ENCODE measurements at places on chromosomes 4 and X.

DNA sequence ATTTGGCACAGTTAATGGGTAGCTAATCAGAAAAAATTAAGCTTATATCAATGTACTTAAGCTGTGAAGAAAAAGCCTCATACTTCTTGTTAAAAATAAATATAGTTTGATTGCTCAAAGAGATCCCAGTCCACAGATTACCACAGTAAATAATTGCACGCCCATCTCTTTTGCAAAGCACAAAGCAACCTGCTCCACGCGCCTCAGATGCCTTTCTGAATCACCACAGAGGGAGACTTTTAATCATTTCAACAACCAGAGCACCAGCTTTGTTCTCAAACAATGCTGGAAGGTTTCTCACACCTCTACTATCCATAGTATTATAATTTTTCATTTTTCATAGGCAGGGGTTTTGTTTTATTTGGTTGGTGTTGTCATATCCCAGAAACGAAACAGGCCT, 338.6 kb upstream of the MAGEB2 start:
- no peak overlapping the region for H3K4me3 ChIP-seq
- no peaks in the 10 kb centered on the region for H3K27me3 ChIP-seq
- H3K27ac ChIP-seq, result no peak overlapping the region
- no peak for DNase-seq
- no peaks in the 10 kb centered on the region for H3K36me3 ChIP-seq

- H3K4me1 ChIP-seq, result peaks cover 2% of the 10 kb centered on the region
- no peak for DNase-seq
- H3K36me3 ChIP-seq, result no peaks in the 10 kb centered on the region
These were observed 17.9 kb upstream of the PDE5A start for GRCh38 chr4:119646347-119647071.

DNA sequence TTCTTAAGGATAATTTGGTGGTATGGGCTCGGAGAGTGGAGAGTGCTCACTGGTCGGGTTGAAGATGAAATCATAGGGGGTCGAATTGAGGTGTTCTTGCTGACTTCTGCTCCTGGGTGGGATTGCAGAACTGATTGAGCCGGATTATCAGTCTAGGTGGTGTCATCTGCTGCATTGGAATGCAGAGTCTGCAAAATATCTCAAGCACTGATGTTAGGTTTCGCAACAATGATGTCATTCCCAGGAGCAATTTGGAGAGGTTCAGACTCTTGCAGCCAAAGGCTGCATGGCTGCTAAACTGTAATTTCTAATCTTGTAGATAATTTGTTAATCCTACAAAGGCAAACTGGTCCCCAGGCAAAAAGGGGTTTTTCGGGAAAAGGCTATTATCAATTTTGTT, 67.7 kb downstream of the RHOH start:
- no peaks in the 10 kb centered on the region for H3K27me3 ChIP-seq
- no peaks in the 10 kb centered on the region for H3K36me3 ChIP-seq
- H3K27ac ChIP-seq, result peak overlapping the region; percentile 6
- no peak overlapping the region for H3K4me3 ChIP-seq
- DNase-seq, result no peak

DNA sequence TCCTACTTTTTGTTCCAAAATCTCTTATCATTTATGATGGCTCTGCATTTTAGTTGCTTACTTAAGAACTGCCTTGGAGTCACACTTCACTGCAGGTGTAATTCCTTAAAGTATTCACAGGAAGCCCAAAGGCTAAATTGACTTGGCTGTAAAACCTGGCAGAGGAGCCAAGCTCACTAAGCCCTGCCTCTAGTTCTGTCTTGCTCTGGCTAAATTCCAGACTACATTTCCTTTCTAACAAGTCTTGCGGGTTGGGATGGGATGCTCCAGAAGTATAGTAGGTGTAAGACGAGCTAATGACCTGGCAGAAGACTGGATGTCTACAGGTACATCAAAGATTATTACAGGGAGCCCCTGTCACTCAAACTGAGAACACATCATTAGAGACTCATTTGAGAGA, 924.0 kb upstream of the INTU start:
- no peaks in the 10 kb centered on the region for H3K4me1 ChIP-seq
- no peak overlapping the region for H3K27ac ChIP-seq
- no peaks in the 10 kb centered on the region for H3K27me3 ChIP-seq
- no peak overlapping the region for H3K4me3 ChIP-seq

GRCh38 chr4:56195025-56195424, 192.3 kb downstream of the AASDH start:
- peaks cover 10% of the 10 kb centered on the region for H3K36me3 ChIP-seq
- no peak overlapping the region for H3K4me3 ChIP-seq
- H3K27ac ChIP-seq, result no peak overlapping the region
- no peak for DNase-seq
- H3K27me3 ChIP-seq, result no peaks in the 10 kb centered on the region

- H3K4me3 ChIP-seq, result no peak overlapping the region
- no peak for DNase-seq
- H3K4me1 ChIP-seq, result no peaks in the 10 kb centered on the region
- H3K36me3 ChIP-seq, result no peaks in the 10 kb centered on the region
- H3K27ac ChIP-seq, result no peak overlapping the region
These were observed 61.1 kb upstream of the ARSJ start for GRCh38 chr4:114040319-114041116.

GRCh38 chr4:24807611-24808010, 12.2 kb downstream of the SOD3 start:
- peaks cover 5% of the 10 kb centered on the region for H3K4me1 ChIP-seq
- H3K27ac ChIP-seq, result no peak overlapping the region
- no peak for DNase-seq
- no peaks in the 10 kb centered on the region for H3K27me3 ChIP-seq

GRCh38 chrX:54978448-54978847, 15.5 kb downstream of the PFKFB1 start:
- no peak overlapping the region for H3K4me3 ChIP-seq
- no peaks in the 10 kb centered on the region for H3K36me3 ChIP-seq
- H3K4me1 ChIP-seq, result no peaks in the 10 kb centered on the region
- no peak overlapping the region for H3K27ac ChIP-seq
- DNase-seq, result no peak

DNA sequence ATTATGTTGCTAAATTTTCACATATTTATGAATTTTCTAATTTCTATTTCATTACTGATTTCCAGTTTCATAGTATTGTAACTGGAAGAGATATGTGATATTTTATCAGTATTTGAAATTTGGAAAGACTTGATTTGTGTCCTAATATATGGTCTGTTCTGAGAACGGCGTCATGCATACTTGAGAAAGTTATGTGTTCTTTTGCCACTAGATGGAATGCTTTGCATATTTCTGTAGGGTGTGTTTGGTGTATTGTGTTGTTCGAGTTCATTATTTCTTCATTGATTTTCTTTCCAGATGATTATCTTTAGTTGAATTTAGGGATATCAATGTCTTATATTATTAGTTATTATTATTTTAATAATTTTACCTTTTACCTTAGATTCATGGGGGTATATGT, 110.6 kb upstream of the ITM2A start:
- H3K4me1 ChIP-seq, result no peaks in the 10 kb centered on the region
- H3K4me3 ChIP-seq, result no peak overlapping the region
- no peak overlapping the region for H3K27ac ChIP-seq
- H3K27me3 ChIP-seq, result no peaks in the 10 kb centered on the region

GRCh38 chrX:154481911-154482601, 3.0 kb upstream of the LAGE3 start:
- no peak overlapping the region for H3K4me3 ChIP-seq
- H3K27ac ChIP-seq, result no peak overlapping the region
- H3K27me3 ChIP-seq, result no peaks in the 10 kb centered on the region
- peaks cover 3% of the 10 kb centered on the region for H3K36me3 ChIP-seq

GRCh38 chrX:9135901-9136510, 102.1 kb upstream of the FAM9B start:
- H3K36me3 ChIP-seq, result no peaks in the 10 kb centered on the region
- no peak overlapping the region for H3K4me3 ChIP-seq
- H3K4me1 ChIP-seq, result no peaks in the 10 kb centered on the region
- no peak for DNase-seq
- no peak overlapping the region for H3K27ac ChIP-seq
- no peaks in the 10 kb centered on the region for H3K27me3 ChIP-seq

GRCh38 chrX:21398426-21398825, 24.2 kb downstream of the CNKSR2 start:
- H3K4me3 ChIP-seq, result no peak overlapping the region
- no peak for DNase-seq
- H3K27ac ChIP-seq, result no peak overlapping the region
- no peaks in the 10 kb centered on the region for H3K4me1 ChIP-seq
- H3K27me3 ChIP-seq, result no peaks in the 10 kb centered on the region
- H3K36me3 ChIP-seq, result no peaks in the 10 kb centered on the region

DNA sequence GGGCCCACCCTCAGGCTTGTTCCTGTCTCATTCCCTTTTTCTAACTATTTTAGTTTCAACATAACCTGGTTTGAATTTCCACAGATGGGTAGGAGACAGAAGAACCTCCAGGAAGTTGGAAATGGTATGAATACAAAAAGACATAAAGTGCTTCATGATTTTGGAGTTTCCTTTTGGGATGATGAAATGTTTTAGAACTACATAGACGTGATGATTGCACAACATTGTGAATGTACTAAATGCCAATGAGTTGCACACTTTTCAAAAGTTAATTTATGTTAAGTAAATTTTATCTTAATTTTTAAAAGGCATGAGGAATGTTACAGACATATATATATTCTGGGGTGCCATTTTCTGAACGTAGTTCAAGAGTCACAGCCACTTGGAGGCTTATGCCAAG, 41.1 kb upstream of the IBSP start:
- H3K4me1 ChIP-seq, result no peaks in the 10 kb centered on the region
- no peaks in the 10 kb centered on the region for H3K36me3 ChIP-seq
- H3K27me3 ChIP-seq, result no peaks in the 10 kb centered on the region
- H3K4me3 ChIP-seq, result no peak overlapping the region
- no peak overlapping the region for H3K27ac ChIP-seq

DNA sequence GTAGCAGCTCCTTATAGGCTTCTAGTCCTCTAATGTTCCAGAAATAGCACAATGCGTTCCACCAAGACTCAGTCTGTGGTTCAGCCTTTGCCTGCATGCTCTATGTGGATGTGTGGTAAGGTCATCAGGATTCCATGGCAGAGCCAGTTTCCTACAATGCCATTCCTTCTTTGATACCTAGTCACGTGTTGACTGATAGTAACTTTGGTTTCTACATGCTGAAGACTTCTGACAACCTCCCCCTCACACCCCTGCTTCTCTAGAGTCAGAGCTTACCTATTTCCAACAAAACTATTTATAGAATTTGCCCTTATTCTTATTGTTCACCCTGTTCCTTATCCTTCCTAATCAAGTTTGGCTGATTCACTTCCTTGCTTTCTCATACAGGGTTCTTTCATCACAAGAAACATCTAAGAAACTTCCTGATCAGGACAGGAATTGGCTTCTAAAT, 81.1 kb downstream of the CT47B1 start:
- no peak for DNase-seq
- no peaks in the 10 kb centered on the region for H3K27me3 ChIP-seq
- no peak overlapping the region for H3K27ac ChIP-seq
- no peak overlapping the region for H3K4me3 ChIP-seq
- H3K4me1 ChIP-seq, result no peaks in the 10 kb centered on the region
- H3K36me3 ChIP-seq, result no peaks in the 10 kb centered on the region

DNA sequence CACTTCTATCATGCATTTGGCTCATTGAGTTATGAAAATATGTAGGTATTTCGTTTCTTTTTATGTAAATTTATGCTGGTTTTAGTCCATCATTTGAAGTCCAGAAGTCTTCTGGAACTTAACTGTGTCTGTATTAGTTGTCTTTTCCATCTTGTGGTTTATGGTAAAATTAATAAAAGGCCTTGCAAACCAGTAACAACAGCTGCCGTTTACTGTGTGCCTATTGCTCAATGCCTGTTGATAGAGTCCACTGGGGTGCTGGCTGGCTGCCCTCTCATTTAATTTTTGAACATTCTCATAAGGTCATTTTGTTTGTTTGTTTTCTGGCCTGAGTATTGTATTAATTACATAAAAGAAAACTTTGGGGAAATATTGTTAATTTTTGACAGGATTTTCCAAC, 98.0 kb downstream of the NAA11 start:
- DNase-seq, result no peak
- H3K27me3 ChIP-seq, result no peaks in the 10 kb centered on the region
- no peak overlapping the region for H3K4me3 ChIP-seq
- no peak overlapping the region for H3K27ac ChIP-seq
- no peaks in the 10 kb centered on the region for H3K4me1 ChIP-seq

DNA sequence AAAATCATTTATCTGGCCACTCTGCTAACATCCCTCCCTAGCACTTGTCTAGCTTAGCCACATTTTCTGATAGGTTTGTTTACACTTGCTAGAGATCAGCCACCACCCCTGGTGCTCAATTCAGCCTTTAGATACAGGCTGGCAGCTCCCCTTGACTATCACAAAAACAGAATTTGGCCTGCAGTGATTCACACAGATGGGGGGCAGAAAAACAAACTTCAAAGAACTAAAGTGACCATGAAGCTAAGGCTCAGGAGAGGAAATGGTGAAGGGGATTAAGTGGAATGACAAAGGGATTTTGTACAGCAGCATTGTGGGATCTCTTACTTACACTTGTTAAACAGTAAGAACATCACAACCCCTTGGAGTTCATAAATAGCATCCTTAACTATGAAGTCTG, 1718.0 kb upstream of the PCDH7 start:
- H3K27me3 ChIP-seq, result no peaks in the 10 kb centered on the region
- H3K27ac ChIP-seq, result no peak overlapping the region
- no peaks in the 10 kb centered on the region for H3K36me3 ChIP-seq
- peak; percentile 42 for DNase-seq

DNA sequence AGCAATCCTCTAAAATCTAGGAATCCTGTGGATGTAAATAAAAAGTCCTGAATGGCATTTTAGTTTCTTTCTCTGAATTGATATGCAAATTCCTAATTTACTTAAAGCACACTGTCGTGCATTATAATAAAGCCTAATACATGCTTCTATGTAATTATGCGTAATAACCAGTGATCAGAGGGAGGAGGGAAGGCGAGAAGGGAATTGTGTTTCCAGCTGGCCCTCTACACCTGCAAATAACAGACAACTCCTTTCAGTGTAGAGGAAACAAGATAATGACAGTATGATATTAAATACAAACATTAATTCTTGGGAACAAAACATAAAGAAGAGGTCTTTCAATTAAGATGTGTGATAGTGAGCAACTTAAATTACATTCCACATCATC, 419.6 kb upstream of the LCORL start:
- DNase-seq, result no peak
- H3K4me3 ChIP-seq, result no peak overlapping the region
- no peaks in the 10 kb centered on the region for H3K27me3 ChIP-seq
- no peaks in the 10 kb centered on the region for H3K4me1 ChIP-seq
- H3K36me3 ChIP-seq, result no peaks in the 10 kb centered on the region

- no peaks in the 10 kb centered on the region for H3K36me3 ChIP-seq
- H3K4me1 ChIP-seq, result peaks cover 9% of the 10 kb centered on the region
- H3K4me3 ChIP-seq, result no peak overlapping the region
- DNase-seq, result no peak
These were observed 15.3 kb upstream of the ANXA5 start for GRCh38 chr4:121712001-121712651.

DNA sequence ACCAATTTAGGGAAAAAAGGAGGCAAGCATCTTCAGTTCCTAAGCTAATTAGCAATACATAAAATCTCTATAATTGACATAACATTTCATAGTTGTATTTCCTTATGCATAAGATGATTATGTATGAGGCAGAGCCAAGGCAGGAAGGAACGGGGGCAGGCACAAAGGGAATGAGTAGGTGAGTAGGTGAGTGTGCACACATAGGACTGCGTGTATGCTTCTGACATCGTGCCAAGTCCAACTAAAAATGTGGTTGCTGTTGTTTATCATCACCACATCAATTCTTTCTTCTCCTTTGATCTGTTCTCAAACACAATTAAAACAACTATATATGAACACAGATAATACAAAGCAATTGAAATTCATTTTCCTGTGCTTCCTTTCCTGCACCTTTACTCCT, 131.2 kb downstream of the UNC5C start:
- no peaks in the 10 kb centered on the region for H3K36me3 ChIP-seq
- DNase-seq, result no peak
- H3K27me3 ChIP-seq, result no peaks in the 10 kb centered on the region
- H3K4me1 ChIP-seq, result no peaks in the 10 kb centered on the region

All from neuronal stem cell (in vitro differentiated cells).